NCI-H2029 treated with DMSO at 0.1 percent for 48 hours (cell line): ENCODE measurements at places on chromosomes 6 and 20.

GRCh38 chr6:119171088-119171841 lies 92.8 kb upstream of the FAM184A start:
- no peak for DNase-seq

- DNase-seq, result no peak
These were observed 158.7 kb upstream of the PDE10A start for GRCh38 chr6:165821754-165822153.

GRCh38 chr6:138818496-138819194 lies 22.8 kb downstream of the ECT2L start:
- DNase-seq, result no peak

- no peak for DNase-seq
These were observed 1201.6 kb upstream of the CITED2 start for GRCh38 chr6:140576004-140576555.

DNA sequence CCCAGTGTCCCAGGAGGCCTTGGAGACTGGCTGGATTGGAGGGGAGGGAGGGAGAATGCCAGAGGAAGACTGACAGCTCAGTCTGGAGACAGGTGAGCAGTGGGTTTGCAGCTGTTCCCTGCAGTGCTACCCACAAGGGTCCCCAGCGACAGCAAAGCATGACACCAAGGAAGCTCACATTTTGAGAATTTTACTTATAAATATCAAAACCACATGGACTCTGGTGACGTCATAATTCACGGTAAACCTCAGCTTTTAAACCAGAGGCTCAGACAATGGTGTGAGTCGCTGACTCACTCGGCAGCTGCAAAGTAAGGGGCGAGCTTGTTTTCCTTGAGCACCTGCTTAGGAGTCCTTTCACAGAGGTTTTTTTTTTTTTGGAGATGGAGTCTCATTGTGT lies 65.2 kb downstream of the THBS2 start:
- DNase-seq, result peak; percentile 19

DNA sequence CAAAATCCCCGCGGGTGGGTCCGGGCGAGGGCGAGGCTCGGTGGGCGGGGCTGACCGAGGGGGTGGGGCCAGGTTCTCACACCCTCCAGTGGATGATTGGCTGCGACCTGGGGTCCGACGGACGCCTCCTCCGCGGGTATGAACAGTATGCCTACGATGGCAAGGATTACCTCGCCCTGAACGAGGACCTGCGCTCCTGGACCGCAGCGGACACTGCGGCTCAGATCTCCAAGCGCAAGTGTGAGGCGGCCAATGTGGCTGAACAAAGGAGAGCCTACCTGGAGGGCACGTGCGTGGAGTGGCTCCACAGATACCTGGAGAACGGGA lies 809 bp downstream of the HLA-G start:
- no peak for DNase-seq

DNA sequence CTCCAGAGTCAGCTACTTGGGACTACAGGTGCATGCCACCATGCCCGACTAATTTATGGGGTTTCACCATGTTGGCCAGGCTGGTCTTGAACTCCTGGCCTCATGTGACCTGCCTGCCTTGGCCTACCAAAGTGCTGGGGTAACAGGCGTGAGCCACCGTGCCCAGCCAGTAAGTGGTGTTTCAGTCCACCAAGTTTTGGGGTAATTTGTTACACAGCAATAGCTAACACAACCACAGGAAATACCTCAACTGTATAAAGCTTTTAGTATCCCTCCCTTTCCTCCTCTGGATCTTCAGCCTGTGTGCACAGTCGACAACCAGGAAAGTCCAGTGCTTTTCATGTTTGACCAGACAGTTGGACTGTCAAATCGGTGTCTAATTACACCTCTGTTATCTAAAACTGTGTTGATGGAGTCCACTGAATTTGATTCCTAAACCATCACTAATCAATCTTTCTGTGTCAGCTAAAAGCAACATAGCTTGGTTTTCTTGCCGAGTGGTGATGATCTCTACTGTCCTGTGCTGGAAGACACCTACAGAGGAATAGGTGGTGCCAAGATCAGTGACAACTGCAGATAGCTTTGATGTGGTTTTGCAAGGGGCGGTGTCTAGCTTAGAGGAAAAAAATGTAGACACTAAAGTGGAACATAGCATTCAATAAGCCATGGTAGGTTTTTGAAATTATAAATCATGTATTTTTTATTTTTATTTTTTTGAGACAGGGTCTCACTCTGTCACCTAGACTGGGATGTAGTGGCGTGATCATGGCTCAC lies 22.2 kb upstream of the ZBTB2 start:
- DNase-seq, result no peak

DNA sequence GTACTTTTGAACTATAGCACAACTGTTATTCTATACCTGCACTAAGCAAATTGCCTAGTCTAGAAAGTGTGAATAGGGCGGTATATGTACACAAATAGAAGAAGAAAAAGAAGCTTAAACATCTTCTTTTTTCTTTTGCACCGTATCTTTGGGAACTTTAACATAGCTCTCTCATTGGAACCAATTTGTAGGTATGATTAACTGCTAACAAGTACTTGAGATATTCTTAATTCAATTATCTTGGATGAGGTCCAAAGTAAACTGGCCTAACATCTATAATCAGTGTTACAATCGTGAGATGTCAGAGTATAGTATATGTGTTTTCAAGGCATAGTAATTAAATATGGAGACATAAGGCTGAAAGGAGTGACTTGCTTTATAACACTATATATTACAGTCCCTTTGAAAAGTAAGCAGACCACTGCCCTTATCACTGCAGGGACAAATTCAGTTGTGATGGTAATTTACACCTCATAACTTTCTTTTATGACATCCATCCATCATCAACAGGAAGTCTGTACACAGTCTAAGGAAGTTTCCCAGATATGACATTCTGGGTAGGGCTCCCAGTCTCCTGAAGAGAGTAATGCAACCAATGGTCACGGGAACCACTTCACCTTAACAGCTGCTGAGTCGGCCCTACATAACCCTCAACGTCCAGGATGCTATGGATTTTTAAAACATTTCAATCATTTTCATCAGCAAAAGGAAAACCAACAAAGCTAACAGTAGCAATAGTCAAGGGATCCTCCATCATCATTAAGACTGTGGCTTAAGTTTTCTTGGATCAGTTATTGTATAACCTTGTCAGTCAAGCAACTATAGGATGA lies 37.6 kb downstream of the NKAIN2 start:
- no peak for DNase-seq

DNA sequence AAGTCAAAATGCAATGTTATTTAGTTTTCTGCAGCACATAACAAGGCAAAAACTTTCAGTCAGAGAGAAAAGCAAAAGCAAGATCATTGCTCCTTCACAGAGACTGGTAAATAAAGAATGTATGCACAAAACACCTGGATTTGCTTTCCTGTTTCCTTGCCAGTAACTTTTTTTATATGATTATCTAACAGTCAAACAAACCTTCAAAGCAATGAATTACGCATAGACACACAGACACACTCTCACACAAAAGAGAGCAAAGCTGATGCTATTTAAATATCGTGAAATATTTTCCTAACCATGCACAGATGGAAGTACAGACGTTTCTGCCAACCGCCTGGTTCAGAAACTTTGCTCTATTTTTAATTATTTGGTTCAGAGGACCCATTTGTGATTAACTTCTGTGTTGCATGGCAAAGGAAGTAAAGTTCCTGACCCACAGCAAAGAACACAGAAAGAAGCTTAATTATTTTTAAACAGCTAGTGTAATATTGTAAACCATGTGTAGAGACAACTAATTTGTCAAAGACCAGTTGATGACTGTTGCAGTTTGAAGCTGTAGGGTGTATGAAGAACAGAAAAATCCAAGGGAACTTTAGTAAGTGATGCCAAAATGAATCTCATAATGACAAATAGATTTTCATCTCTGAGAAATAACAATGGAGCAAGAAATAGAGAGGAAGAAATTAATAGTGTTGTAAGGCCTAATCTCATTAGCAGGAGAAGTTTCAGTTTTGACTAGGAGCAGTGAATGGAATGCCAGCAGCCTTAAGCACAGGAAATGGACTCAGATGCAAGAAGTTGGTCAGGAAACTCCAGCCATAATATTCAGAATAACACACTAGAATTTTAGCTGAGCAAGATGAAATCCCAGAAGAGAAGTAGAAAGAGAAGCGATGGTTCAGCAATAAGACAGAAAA lies 24.1 kb downstream of the ATXN1 start:
- DNase-seq, result no peak

DNA sequence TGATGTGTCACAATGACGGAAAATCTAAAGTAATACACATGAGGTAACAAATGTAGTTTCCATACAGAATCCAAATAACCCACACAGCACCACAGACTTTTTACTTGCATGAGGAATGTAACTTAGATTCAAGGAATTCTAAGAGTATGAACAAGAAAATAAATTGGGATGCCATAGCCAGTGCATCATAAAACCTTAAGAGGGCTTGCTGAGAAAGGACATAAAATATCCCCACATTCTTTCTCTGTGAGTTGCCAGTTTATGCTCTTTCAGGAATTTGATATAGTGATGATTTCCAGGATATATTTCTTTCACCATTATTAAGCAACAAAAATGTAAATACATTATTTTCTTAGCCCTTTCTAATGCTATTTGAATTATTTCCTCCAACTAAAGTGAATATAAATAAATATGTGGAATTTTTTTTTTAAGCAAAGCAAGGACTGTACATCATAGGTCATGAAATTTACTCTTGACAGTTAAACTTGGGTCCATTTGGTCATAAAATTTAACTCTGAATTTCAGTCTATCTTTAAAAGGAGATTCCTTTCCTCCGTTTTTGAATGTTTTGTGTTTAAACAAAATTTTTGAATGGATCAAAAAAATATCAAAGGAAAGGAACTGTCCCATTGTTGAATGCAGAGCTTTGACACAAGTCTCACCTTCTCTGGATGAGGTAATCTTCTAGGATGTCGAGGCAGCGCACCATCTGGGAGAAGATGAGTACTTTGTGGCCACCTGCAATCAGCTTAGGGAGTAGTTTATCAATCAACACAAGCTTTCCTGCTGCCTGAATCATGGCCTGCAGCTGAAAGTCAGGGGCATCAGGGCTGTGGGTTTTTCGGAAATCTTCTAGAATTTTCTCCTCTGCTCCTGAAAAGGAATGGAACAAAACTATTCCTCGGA lies 116.3 kb upstream of the EMILIN3 start:
- no peak for DNase-seq

DNA sequence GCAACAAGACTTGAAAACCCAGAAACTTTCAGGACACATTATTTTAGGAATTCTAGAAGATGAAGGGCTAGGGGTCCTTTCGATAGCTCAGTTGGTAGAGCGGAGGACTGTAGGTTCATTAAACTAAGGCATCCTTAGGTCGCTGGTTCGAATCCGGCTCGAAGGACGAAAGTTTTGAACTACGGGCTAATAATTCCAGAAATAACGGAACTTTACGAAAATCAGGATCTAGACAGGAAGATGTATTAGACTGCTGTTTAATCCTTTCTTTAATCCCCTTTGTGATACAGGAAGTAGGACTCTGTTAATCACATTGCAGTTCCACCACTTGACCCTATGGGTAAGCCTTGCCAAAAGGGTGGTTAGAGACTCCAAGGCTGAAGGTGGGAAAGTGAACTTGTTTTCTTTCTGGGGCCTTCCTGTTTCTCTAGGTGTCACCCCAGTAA lies 21.2 kb upstream of the ABT1 start:
- no peak for DNase-seq

DNA sequence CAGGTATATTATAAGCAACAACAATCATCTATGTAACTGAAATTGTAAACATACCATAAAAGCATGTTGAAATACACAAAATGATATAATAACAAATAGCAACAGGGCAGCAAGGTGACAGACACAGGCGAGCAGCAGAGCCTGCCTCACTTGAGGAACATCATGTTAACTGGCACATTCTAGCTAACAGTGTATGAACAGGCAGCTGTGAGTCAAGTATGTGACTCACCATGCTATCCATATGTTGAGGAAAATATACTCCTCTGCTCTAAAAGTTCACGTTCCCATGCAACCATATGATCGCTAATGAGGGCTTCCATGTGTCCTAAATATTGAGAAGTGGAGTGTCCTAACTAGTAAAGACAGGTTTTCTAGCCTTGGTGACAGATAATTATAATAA lies 18.4 kb downstream of the SERAC1 start:
- DNase-seq, result no peak

- DNase-seq, result no peak
These were observed 7.7 kb downstream of the PHIP start for GRCh38 chr6:79070206-79070825.

DNA sequence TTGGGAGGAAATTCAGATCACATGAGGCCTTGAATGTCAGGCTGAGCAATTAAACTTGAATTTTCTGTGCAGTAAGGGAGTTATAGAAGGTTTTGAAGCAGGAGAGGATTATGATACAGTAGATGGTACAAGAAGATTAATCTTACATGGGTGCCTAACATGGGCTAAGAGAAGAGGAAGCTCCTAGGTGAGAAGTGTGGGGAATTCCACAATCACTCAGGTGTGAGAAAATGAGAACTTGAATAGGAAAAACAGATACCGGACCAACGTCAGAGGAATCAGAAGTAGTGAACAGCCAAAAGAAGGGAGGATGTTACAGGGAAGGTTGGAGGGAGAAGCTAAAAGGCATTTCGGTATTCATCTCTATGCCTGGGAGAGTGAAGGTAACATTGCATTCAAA lies 250.7 kb upstream of the SLC35B3 start:
- DNase-seq, result no peak

GRCh38 chr6:44965708-44966107 lies 362.4 kb upstream of the RUNX2 start:
- no peak for DNase-seq

DNA sequence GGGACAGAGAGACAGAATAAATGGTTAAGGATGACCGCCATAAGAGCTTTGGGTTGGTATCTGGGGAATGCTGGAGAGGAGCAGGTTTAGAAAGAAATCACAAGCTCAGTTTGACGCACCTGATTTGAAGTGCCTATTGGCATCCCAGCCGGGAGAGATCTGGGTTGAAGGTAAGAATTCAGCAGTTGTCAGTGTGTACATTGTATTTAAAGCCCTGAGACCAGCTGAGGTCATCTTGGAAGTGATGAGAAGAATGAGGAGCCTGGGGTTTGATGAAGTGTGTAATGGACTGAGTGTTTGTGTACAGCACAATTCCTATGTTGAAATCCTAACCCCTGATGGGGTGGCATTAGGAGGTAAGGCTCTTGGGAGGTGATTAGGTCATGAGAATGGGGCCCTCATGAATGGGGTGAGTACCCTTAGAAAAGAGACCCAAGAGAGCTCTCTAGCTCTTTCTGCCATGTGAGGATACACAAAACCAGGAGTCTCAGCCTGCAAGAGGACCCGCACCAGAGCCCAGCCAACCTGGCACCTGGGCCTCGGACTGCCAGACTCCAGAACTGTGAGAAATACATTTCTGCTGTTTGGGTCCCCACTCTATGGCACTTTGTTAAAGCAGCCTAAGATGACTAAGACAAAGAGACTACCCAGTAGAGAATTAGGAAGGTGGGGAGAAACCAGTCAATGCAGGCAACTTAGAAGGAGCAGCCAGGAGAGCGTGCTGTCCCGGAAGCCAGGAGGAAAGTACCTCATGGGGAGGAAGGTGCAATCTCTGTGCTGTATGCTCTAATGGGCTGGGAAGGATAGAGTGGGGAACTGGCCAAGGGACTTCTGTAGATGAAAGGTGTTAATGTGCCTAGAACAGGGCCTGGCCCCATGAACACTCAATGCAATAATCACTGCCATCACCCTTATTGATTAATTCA lies 133.7 kb upstream of the SLC24A3 start:
- no peak for DNase-seq
